Naive B cell (primary cell): ENCODE measurements at places on chromosomes 7 and 10.

DNA sequence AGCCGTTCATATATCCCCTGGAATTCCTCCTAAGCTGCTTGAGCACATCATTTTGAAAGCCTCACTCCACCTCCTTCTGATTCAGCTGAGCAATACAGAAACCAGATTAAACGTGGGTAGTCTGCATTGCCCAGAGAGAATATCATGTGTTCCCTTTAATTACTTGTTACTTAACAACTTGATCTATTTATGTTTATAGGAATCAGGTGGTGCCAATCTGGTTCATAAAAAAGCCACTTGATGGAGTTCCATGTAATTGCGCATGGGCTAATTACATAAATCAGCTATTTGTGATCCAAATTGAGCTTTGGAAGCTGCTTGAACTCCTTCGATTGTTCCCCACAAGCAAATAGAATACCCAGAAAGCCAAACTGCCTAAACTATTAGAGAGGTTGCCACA, 114.7 kb upstream of the ADCY1 start:
- H3K4me1 ChIP-seq: no peaks in the 10 kb centered on the region
- no peak for DNase-seq

DNA sequence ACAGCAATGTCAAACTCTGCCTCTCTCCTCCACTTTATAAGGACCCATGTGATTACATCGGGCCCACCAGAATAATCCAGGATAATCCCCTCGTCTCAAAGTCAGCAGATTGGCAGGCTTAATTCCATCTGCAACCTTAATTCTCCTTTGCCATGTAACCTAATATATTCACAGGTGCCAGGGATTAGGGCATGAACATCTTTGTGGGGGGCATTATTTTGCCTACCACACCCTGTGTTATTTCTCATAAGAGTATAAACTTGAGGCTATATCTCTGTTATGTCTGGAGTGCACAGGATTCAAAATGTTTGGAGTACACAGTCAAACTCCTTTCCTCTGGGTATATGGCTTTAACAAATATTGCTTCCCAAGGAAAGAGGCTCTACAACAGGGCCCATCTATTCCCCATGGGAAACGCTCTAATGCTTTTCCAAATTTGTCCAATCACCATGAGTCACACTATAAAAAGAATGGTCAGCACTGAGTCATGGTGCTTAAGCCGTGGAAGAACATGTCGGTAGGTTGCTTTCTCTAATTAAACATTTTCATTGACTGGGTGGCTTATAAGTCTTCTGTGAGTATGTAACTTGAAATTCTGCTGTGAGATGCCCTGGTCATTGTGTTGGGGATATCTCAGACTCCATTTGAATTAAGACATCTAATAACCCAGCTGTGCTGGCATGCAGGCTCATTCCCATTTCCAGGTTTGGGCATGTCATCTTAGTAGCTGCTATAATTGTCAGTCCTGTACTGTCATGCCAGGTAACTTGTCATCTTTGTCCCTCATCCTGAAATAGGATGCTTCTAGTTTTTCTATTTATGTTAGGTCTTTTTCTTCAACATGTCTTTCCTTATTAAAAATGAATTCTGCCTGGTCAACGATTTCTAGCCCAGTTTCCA, 11.5 kb upstream of the AKR1B10 start:
- no peak overlapping the region for H3K27ac ChIP-seq
- no peak for DNase-seq
- H3K4me1 ChIP-seq: no peaks in the 10 kb centered on the region
- peaks cover 20% of the 10 kb centered on the region for H3K27me3 ChIP-seq
- H3K36me3 ChIP-seq: no peaks in the 10 kb centered on the region

- peaks cover 20% of the 10 kb centered on the region for H3K27me3 ChIP-seq
- H3K36me3 ChIP-seq: no peaks in the 10 kb centered on the region
- H3K4me3 ChIP-seq: peak overlapping the region; percentile 21
- DNase-seq: no peak
Measured at GRCh38 chr7:43076606-43077005, 35.8 kb upstream of the HECW1 start.

DNA sequence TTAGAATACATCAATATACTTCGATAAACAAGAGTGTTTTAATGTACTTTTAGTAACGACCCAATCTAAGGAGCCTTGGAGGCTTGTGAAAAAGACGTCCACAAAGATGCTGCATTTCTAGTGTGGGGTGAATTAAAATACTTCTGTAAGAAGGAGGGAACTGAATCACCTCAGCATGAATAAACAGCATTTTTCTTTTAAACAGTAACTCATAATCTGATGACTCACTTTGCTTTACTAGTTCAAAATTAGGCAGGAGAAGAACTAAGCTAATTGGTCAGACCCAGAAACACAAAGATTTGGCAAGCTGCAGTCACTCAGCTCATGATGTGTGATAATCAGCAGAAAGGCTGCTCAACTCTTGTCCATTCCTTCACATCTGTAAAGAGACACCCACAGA, 24.2 kb downstream of the NCOA4 start:
- H3K4me1 ChIP-seq: no peaks in the 10 kb centered on the region
- no peak overlapping the region for H3K4me3 ChIP-seq
- H3K27me3 ChIP-seq: no peaks in the 10 kb centered on the region

GRCh38 chr10:118002581-118002980, 44.2 kb downstream of the RAB11FIP2 start:
- peaks cover 33% of the 10 kb centered on the region for H3K36me3 ChIP-seq
- H3K4me1 ChIP-seq: no peaks in the 10 kb centered on the region
- H3K27ac ChIP-seq: no peak overlapping the region
- H3K27me3 ChIP-seq: no peaks in the 10 kb centered on the region
- no peak overlapping the region for H3K4me3 ChIP-seq
- DNase-seq: no peak
